Gastrocnemius medialis (tissue), 4 donors: ENCODE measurements at places on chromosomes 11 and 22. TPM values are rescaled to one million over a fixed set of nuclear protein-coding genes. Genes with fewer than 3 reads are reported as not detected.

ROBO3 gene
- total RNA-seq, result 3.7 TPM

TPBGL gene
- total RNA-seq, result not detected

TRIM48 gene
- not detected for total RNA-seq

HEPHL1 gene
- not detected for total RNA-seq

GRCh38 chr22:49503321-49503720, 324.4 kb downstream of the BRD1 start:
- no peak overlapping the region for H3K27ac ChIP-seq
- no peaks in the 10 kb centered on the region for H3K27me3 ChIP-seq
- no peak for DNase-seq
- H3K4me1 ChIP-seq, result no peaks in the 10 kb centered on the region
- no peak overlapping the region for H3K4me3 ChIP-seq

DNA sequence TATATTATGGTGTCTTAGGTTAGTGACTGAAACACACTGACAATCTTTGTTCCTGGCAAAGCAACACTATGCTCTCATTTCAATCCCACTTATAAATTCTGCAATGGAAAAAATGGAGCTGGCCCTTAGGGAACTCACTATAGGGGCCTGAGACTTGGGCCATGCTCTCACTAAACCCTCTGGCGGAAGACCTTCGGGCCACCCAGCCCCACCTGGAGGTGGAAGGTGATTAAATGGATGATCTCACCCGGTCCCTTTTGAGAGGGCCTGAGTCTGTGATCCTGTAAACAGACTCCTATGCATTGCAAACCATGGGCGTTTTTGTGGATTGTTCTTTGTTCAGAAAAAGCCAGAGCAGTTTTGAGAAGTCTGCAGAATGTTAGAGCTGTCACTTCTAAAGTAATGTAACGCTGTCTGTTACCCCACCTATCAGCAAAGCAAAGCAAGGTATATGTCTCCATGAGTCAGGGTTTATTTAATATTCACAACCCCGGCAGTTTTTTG, 17.0 kb upstream of the CDON start:
- no peak overlapping the region for H3K4me3 ChIP-seq
- H3K27me3 ChIP-seq, result no peaks in the 10 kb centered on the region
- no peak for DNase-seq
- peaks cover 18% of the 10 kb centered on the region for H3K4me1 ChIP-seq
- peak overlapping the region; percentile 63 for H3K27ac ChIP-seq
- H3K36me3 ChIP-seq, result no peaks in the 10 kb centered on the region

DNA sequence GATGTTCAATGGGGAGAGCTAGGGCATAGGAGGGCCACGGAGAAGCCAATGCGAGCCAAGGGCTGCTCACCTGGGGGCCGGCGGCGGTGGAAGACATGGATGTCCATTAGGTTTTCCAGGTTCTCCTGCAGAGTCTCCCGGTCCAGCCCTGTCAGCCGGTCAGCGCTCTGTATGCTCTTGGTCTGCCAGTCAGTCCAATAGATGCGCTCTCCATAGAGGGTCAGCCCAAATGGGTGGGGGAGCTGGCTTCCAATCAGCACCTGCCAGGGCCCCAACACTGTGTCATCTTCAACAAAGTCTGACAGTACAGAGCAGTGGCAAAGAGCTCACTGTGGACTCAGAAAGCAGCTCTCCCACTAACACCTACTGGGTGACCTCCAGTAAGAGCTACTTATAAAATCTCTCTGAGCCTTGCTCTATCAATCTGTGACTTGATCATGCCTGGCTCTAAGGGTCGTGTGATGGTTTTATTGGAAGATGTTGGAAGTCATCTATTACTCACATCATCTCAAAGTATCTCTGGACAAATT, 33.0 kb upstream of the CKAP5 start:
- DNase-seq, result no peak
- no peaks in the 10 kb centered on the region for H3K27me3 ChIP-seq
- no peaks in the 10 kb centered on the region for H3K4me1 ChIP-seq
- H3K36me3 ChIP-seq, result peaks cover 75% of the 10 kb centered on the region
- no peak overlapping the region for H3K27ac ChIP-seq
- H3K4me3 ChIP-seq, result no peak overlapping the region

- no peak overlapping the region for H3K27ac ChIP-seq
- no peaks in the 10 kb centered on the region for H3K27me3 ChIP-seq
- no peak overlapping the region for H3K4me3 ChIP-seq
- no peaks in the 10 kb centered on the region for H3K4me1 ChIP-seq
- no peak for DNase-seq
These were observed 204.5 kb downstream of the LRRC4C start for GRCh38 chr11:41254966-41255365.
